ENCODE measurements at places on chromosomes 16 and 17. TPM values are rescaled to one million over a fixed set of nuclear protein-coding genes. Genes with fewer than 3 reads are reported as not detected.

GNAO1 gene
- polyA plus RNA-seq: 0.86 TPM

KRTAP1-5 gene
- polyA plus RNA-seq: not detected

TMIGD1 gene
- polyA plus RNA-seq: not detected

CHD9 gene
- polyA plus RNA-seq: 57.4 TPM

EPN3 gene
- polyA plus RNA-seq: not detected

TCF25 gene
- 121 TPM for polyA plus RNA-seq

ARL5C gene
- not detected for polyA plus RNA-seq

CDH13 gene
- not detected for polyA plus RNA-seq

STH gene
- not detected for polyA plus RNA-seq

NTN3 gene
- not detected for polyA plus RNA-seq

DPH1 gene
- 33.2 TPM for polyA plus RNA-seq

CDRT15L2 gene
- not detected for polyA plus RNA-seq

CDYL2 gene
- polyA plus RNA-seq: 3.8 TPM

SPNS3 gene
- polyA plus RNA-seq: 10.0 TPM

TP53TG3C gene
- not detected for polyA plus RNA-seq

TUBB3 gene
- polyA plus RNA-seq: not detected

MKS1 gene
- polyA plus RNA-seq: 10.7 TPM

SMARCE1 gene
- 216 TPM for polyA plus RNA-seq

GP1BA gene
- polyA plus RNA-seq: not detected

ZFPM1 gene
- 0.71 TPM for polyA plus RNA-seq

SMIM5 gene
- 0.13 TPM for polyA plus RNA-seq

TBC1D3D gene
- not detected for polyA plus RNA-seq

SDK2 gene
- 0.54 TPM for polyA plus RNA-seq

OR4D2 gene
- not detected for polyA plus RNA-seq
